Bronchial epithelial cell (primary cell): ENCODE measurements at places on chromosomes 12 and 14.
A peak's percentile ranks its signal among the peaks of the same experiment; 100 is the strongest.

DNA sequence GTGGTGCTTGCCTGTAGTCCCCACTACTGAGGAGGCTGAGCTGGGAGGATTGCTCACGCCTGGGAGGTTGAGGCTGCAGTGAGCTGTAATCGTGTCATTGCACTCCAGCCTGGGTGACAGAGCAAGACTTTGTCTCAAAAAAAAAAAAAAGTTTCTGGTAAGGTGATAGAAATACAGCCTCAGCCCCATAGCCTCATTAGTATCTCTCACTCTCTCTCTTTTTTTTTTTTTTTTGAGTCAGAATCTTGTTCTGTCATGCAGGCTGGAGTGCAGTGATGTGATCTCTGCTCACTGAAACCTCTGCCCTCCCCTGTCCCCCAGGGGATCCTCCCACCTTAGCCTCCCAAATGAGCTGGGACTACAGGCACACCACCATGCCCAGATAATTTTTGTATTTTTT lies 19.2 kb downstream of the MTHFD1 start:
- peak; percentile 28 for DNase-seq

DNA sequence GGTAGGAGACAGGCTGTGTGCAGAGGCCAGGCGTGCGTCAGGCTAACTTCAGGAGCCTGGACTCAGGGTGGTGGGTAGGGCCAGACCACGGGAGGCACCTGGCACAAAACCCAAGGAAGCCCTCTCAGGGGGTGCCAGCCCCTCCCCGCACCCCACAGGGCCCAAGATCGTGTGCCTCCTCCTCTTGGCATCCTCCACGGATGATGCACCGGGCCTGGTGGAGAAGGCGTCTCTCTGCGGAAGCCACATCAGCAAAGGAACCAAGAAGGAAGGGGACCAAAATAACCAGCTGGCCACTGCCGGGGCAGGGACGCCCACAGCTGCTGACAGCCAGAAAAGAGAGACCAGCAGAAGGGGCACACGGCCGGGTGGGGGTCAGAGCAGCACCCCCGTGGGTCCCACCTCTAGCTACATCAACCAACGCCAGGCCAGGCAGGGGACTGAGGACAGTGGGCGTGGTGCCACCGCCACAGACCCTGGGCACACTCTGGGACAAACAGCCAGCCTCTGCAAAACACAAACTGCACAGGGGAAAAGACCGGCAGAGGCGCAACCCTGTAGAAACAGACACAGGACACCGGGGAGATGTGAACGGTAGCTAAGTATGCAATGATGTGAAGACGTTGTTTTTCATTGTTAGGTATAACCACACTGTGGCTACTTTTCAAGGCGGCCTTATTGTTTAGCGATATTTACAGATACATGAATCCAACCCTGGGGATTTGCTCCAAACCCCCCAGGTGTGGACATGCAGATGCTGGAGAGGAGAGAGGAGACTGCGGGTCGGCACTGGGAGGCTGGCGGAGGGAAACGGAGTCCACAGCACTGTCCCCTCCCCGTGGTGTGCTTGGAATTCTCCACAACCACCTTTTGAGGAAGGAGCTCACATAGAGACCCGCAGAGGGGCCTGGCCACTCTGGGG lies 26.1 kb upstream of the C14orf180 start:
- DNase-seq: no peak

DNA sequence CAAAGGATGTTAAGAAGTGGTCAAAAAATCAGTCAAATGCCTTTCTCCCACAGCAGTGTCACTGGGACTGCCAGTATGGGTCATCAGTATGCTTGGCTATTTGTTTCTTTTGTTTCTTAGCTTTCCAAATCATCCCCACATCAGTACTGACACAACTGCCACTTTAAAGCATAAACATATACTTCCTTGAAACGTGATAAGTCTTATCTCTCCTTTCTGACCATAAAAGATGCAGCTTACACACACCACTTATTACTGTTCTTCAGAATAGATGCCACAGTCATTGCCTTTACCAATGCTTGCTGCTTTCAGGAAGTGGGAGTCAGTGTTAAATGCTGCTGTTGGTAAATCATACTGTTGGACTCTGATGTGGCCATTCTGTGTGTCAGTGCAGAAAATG lies 18.6 kb upstream of the GARIN2 start:
- no peak for DNase-seq

DNA sequence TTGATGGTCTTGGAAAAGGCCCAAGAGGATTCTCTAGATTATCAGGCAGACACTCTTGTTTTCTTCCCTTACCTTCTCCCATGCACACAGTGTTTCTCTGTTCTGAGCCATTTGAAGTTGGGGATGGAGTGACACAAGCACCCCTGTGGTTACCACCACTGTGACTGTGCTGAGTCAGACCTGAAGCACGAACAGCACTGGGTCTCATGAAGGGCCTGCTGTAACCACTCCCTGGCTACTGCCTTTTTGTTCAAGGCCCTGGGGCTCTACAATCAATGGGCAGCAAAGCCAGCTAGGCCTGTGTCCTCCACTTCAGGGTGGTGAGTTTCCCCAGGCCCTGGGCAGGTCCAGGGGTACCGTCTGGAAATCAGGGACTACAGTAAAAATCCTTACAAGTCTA lies 65.5 kb downstream of the TSPAN8 start:
- peak; percentile 61 for DNase-seq

- DNase-seq: no peak
These were observed 728.8 kb downstream of the RPS29 start for GRCh38 chr14:48857366-48857765.

DNA sequence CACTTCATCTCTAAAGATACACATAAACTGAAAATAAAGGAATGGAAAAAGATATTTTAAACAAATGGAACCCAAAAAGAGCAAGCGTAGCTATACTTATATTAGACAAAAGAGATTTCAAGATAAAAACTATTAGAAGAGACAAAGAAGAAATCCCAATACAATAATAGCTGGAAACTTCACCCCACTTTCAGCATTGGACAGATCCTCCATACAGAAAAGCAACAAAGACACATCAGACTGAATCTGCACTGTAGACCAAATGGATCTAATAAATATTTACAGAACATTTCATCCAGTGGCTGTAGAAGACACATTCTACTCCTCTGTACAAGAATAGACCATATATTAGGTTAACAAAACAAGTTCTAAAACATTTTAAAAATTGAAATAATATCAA lies 117.6 kb upstream of the PDE3A start:
- DNase-seq: no peak

GRCh38 chr14:78157494-78158437 lies 12.4 kb upstream of the NRXN3 start:
- peak; percentile 31 for DNase-seq
